IPS-NIHi11 (cell line): ENCODE measurements at places on chromosomes 4 and X.
A peak's percentile ranks its signal among the peaks of the same experiment; 100 is the strongest.

DNA sequence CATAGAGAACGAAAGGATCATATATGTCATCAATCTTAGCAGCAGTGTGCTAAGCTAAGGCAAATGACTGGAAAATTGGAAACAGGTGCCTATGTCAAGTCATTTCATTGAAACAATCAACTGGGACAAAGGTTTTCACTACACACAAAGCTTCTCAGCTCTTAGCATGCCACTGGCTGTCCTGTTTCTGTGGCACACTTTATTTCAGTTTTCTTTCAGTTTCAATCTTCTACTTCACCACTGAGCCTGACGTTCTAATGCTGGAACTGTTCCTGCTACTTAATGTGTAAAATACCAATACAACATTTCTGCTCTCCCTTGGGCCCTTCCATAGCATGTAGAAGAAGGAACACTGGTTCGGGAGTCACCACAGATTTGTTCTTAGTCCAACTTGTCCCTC, 378.3 kb upstream of the FMR1 start:
- DNase-seq: no peak

DNA sequence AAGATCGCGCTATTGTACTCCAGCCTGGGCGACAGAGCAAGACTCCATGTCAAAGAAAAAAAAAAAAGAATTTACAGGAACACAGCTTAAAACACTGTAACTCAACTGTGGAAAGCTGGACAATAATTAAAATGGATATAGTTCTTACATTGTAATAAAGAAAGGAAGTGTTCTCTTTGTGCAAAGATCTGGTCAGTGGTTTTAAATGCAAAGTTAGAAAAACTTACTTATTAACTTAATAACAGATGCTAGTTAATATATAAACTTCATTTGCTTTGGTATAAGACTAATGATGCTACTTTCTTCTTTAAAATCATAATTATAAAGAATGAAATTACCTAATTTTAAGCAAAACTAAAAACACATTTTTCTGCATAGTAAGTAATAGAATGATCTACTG, 2024.1 kb upstream of the TENM3 start:
- no peak for DNase-seq

GRCh38 chr4:48604527-48604926, 114.5 kb downstream of the ZAR1 start:
- DNase-seq: no peak

DNA sequence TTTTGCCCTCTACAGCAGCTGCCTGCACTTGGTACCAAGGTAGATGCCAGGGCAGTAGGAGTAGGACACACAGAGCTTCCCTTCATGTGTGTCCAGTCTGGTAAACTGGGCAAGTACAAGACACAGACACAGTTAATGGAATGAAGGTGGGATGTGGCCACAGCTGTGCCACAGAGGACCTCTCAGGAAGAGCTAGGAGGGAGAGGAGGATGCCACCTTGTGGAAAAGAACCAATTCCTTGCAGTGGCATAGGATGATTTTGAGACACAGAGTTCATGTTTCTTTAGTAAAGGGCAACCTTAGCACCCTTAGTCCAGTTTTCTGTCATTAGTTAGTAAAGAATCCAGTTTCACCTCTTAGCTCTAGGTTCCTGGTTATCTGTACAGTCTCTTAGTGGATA, 36.3 kb upstream of the TBC1D14 start:
- DNase-seq: no peak

GRCh38 chrX:37686996-37687395, 1.4 kb downstream of the XK start:
- no peak for DNase-seq

GRCh38 chr4:124144238-124144654, 568.3 kb downstream of the ANKRD50 start:
- DNase-seq: peak; percentile 52

DNA sequence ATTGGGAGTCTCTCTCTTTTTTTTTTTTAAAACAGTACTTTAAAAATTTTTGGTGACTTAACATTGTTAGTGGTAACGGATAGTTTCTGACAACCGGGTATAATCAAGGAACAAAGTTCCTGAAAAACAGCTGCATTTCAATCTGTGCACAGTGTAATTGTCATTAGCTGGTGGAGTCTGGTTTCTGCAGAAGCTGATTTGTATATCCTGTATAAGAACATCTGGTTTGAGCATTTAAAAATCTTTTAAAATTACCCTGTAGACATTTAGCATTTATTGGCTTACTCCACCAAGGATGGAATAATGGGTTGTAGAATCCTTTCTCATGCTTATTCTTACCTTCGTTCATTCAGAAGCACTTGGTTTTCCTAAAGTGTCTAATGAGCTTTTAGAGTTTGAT, 11.2 kb downstream of the JADE1 start:
- no peak for DNase-seq

GRCh38 chr4:1451106-1451751, 45.0 kb upstream of the NKX1-1 start:
- peak; percentile 4 for DNase-seq

GRCh38 chrX:29852767-29853166, 362.6 kb upstream of the MAGEB2 start:
- DNase-seq: no peak

DNA sequence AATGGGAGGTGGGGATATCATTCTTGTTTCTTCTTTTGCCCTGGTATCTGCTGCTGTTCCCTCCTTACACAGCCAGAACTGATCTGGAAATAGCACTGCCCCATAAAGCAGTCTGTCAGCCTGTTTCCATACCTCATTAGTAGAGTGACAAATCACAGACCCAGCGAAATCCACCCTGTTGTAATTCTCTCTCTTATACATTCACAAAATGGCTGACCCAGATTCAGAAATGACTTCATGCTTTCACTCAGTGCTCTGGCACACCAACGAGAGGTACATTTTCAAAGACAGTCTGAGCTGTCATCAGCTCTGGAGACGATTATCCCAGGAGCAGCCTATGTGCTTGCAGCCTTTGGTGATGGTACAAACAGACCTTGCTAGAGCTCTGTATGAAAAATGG, 164.6 kb downstream of the AFF2 start:
- no peak for DNase-seq

DNA sequence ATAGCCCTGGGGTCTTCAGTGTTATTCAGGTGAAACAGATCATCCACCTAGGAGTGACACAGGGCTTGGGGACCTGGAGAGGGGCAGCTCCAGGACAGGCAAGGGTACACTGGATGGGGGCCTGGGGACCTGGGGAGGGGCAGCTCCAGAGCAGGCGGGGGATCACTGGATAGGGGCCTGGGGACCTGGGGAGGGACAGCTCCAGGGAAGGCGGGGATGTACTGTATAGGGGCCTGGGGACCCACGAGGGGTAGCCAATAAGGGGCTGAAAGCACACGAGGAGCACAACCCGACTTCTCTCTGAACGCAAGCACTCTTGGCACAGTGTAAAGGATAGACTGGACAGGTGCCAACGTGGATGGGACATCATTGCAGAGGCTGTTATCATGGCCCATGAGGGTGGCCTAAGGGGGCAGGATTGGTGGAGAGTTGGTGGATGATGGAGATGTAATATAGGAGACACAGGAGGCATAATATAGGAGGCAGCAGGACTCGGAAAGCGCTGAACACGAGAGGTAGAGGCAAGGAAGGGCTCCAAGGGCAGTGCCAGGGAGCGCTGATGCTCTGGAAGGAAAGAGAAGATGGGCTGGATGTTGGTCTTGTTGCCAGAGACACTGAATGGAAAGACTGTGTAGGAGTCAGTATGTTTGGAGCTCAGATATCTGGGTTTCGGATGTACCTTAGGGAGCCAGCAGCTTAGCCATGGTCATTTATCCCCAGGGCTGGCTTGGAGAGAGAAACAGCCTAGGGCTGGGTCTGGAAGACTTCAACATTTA, 37.9 kb upstream of the FGFBP2 start:
- no peak for DNase-seq

DNA sequence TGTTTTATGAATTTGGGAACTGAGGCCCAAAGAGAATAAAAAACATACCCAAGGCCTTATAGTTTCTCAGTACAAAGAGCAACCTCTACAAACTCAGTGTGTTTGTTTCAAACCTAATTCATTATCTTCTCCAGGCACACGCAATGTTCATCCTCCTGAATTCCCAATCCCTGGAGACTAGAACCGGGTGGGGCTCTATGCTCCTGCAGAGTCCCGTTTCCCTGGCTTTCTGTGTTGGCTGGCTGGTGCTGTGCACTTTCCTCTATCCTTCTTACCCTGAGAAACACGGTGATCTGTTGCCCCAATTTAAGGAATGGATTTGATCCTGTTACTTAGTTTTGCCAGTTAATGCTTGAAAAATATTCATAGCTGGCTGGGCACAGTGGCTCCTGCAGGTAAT, 63.9 kb downstream of the FGFBP1 start:
- no peak for DNase-seq

- peak; percentile 42 for DNase-seq
Observed at GRCh38 chr4:145805490-145805889, 125.5 kb downstream of the C4orf51 start.

DNA sequence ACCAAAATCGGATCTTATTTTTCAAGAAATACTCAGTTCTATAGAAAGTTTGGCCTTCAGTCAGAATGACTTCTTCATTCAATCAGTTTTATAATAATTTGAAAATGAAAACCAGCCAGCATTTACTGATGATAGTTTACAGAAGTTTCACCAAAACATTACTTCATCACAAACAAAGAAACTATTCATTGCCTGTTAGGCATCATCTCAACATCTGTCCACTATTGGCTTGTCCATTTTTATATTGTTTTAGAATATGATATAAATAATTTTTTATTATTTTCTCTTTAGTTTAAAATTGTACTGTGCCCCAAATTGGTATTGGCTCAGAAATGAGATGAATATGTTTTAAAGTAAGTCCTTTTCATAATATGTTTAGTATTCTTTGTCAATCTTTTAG, 38.4 kb downstream of the FAT4 start:
- no peak for DNase-seq

DNA sequence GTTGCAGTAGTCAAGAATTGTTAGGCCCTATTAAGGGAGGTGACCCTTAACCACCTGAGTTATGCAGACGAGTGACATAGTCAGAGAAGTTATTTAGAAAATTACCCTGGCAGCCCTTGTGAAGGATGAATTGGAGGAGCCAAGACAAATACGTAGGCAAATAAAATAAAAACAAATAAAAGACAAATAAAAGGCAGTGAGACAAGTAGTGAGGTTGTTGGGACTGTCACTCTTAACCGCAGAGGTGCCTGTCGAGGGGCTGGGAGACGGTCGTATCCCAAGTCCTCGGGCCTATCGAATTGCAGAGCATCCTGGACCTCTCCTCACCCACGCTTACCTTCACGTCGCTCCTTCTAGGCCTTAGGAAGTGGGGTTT, 58.0 kb upstream of the ZC4H2 start:
- no peak for DNase-seq
